ENCODE measurements at places on chromosomes 16 and 17. TPM values are rescaled to one million over a fixed set of nuclear protein-coding genes. Genes with fewer than 3 reads are reported as not detected.
A peak's percentile ranks its signal among the peaks of the same experiment; 100 is the strongest.

DNA sequence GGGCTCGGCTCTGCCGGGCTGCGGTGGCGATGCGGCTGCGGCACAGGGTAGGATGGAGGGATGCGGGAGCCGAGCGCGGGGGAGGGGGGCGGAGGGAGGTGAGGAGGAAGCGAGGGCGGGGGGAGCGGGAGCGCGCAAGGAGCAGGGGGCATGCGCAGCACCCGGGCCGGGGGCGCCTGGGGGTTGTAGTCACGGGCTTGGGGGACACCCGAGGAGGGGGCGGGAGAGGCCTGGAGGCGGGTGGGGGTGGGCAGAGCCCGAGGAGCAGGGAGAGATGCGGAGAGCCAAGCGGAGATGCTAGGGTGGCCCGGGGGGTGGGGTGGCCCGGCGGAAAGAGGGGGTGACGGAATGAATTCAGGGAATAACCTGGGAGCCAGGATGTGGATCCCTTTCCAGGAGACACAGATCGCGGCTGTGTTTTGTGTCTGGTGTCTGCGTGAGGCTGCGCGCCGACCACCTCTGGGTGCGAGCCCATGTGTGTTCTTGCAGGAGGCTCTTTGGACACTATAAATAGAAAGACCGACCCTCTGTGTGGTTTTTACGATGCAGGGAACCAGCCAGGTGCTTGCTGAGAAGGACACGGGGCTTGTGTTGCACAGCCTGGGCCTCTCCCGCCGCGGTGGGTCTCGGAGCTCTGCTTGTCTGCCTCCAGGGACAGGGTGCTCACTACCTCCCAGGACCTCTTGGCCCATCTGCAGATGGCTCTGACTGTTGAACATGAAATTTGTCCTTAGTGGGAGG lies at the start of gene STX1B:
Gene STX1B (minus strand): TSS at position 54 of the 741 bp plus-strand sequence. CDS start 242 bp downstream, outside the sequence.
- peak; percentile 77 for DNase-seq

The ZPBP2 gene
- total RNA-seq: not detected

GRCh38 chr16:1929105-1929504 lies 10.9 kb upstream of the HS3ST6 start:
- peak; percentile 44 for DNase-seq

The CNGB1 gene
- not detected for total RNA-seq

- DNase-seq: no peak
Measured at GRCh38 chr17:71753070-71753469, 367.8 kb upstream of the SOX9 start.

- peak; percentile 93 for DNase-seq
Measured at GRCh38 chr17:62626719-62627218, 701 bp upstream of the MRC2 start.
